NCI-H2081 treated with DMSO at 0.1 percent for 48 hours (cell line): ENCODE measurements at places on chromosomes 7 and 10.
A peak's percentile ranks its signal among the peaks of the same experiment; 100 is the strongest.

DNA sequence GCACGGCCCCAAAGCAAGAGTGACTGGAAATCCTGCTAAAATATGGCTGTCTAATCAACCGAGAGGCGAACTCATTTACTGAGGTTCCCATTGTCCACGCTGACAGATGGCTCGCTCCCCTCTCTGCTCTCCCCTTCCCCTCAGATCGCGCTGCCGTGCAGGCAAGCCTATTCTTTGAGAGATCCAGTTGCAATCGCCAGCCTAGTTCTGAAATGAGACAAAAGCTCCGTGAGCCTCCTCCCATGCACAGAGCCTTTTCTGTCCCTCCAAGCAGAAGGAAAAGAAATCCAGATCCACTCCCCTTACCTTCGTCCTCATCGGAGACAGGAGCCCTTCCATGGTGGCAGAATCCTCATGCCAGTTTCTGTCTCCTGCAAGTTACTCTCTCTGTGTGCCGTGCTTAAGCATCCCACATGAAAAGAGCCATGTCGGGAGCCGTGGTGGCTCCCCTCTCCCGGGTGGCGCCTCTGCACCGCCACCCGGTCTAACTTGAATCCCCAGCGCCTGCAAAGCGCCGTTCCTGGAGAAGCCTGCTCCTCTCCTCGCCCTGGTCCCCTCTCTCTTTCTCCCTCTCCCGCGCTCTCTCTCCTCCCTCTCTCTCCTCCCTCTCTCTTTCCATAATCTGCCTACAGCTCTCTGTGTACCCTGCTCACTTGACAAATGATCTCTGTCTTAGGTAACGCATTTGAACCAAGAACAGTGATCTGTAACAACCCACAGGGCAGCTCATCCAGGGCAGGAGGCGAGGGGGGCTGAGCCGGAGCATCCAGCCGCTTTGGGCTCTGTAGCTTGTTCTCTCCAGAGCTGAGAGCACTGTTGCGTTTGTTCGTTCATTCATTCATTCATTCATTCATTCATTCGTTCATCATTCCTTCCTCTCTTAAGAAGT lies 156.8 kb downstream of the FRMD4A start:
- DNase-seq = peak; percentile 4

- peak; percentile 18 for DNase-seq
Observed at GRCh38 chr7:142385491-142386340, 127.9 kb upstream of the PRSS58 start.

DNA sequence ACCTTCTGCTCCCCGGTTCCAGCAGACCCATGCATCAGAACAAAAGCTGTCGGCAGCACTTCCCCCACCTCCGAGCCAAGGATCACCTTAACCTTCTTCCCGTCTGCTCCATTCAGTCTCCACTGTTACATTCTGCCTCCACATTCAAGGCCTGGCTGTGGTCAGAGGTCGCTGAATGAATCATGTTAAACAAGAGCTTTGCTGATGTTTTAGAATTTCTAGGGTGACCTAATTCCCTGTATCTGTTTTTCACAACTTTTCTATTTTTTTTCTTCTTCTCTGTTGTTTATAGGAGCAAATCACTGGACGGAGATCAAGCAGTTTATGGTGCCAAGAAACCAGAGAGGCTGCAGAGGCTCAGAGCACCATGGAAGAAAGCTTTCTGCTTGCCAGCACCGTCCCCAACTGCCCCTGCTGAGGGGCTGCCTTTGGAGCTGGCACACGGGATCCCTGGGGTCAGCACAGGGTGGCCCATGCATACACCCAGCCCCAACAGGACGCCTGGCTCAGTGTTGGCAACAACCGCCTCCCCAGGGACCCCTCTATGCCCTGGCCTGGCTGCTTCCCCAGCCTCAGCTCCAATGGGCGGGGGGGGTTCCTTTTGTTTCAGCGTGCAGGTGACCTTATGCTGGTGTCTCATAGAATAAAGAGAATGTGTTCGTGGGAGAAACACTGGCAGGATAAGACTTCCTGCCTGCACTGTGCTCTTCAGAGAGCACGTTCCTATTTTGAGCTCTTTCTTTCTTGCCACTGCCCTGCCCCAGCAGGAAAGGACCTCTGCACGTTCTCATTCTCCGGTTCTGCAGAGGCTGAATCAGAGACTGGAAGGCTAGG lies 182.7 kb upstream of the LYZL2 start:
- no peak for DNase-seq

DNA sequence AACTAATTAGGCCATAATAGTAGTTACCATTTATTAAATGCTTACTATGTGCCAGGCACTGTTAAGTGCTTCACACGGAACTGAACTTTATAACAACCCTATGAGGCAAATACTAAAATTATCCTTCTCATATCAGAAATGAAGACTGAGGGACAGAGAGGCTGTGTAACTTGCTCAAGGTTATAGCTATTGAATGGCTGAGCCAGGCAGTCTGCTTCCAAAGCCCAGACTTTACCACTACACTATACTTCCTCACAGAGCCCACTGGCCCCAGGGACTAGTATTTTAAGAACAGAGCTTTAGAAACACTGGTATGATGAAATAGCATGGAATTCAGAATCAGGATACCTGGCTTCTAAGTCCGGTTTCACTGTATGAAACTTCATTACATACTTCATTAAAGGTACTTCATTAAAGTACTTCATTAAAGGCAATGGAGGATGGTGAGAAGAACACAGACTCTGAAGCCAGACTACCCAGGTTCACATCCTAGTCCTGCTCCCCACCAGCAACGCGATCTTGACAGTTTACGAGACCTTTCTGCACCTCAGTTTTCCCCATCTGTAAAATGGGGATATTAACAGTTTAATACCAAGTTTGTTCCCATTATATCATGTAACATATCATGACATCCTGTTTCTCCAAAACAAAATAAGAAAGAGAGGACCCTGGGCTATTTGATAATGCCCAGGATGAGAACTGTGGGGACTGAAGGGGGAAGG lies 19.6 kb downstream of the ANXA11 start:
- DNase-seq = no peak

- no peak for DNase-seq
Observed at GRCh38 chr7:276230-276835, 13.6 kb upstream of the FOXL3 start.
